Activated CD4-positive, alpha-beta T cell treated with anti-CD3 and anti-CD28 coated beads, Interleukin-2, amount 10 ng/mL, durations not matched to agents 7 days and 5 days (primary cell): ENCODE measurements at places on chromosomes 3 and 15. TPM values are rescaled to one million over a fixed set of nuclear protein-coding genes. Genes with fewer than 3 reads are reported as not detected.

PPP2R3A gene
- 0.04 TPM for total RNA-seq

ANKUB1 gene
- total RNA-seq: not detected

TMEM40 gene
- not detected for total RNA-seq

PDHB gene
- 50.6 TPM for total RNA-seq

CP gene
- total RNA-seq: not detected
